ENCODE measurements at places on chromosomes 7 and 10.
A peak's percentile ranks its signal among the peaks of the same experiment; 100 is the strongest.

DNA sequence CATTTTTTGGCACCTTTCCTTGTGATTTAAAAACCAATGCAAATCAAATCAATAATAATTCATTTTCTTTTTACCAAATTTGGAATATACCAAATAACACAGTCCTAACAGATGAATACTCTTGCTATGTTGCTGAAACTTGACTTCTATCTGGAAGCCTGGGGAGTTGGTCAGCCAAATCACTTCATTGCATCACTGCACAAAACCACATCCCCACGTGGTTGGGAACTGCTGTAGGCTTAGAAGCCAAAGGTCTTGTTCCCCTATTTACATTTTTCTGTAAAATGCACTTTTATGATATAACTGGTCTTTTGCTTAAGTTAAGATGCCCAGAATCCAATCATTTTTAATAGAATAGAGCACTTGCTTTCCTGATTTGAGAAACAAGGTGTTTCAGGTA, 15.2 kb downstream of the GPR85 start:
- peak; percentile 40 for DNase-seq

GRCh38 chr7:136000288-136000913, 23.2 kb upstream of the MTPN start:
- DNase-seq: no peak

GRCh38 chr10:128263891-128264688, 137.9 kb upstream of the MKI67 start:
- peak; percentile 61 for DNase-seq

GRCh38 chr7:118350260-118350659, 125.8 kb downstream of the ANKRD7 start:
- DNase-seq: no peak

- peak; percentile 67 for DNase-seq
These were observed 24.5 kb upstream of the C1GALT1 start for GRCh38 chr7:7157887-7158271.
